ENCODE measurements at places on chromosomes 3 and 15.

- no peak for DNase-seq
These were observed 154.0 kb upstream of the CTDSPL start for GRCh38 chr3:37707428-37708372.

DNA sequence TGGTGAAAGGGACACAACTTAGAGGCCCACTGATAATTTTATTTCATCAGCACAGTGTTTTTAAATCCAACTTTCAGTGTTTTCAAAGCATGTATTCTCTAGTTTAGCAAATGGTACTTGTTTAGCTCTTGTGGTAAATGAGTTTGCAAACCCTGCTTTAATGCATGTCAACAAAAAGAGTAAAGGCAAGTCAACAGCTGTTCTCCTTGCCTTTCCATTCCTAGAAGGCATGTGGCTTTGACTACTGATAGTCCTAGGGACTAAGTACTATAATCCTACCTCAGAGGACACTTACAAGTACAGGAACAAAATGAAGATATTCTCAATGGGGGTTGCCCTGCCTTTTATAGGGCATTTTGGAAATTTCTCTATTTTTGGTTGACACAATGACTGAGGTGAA lies 13.1 kb downstream of the NPTN start:
- DNase-seq: no peak

GRCh38 chr3:8562081-8562595 lies 60.5 kb downstream of the LMCD1 start:
- DNase-seq: no peak

DNA sequence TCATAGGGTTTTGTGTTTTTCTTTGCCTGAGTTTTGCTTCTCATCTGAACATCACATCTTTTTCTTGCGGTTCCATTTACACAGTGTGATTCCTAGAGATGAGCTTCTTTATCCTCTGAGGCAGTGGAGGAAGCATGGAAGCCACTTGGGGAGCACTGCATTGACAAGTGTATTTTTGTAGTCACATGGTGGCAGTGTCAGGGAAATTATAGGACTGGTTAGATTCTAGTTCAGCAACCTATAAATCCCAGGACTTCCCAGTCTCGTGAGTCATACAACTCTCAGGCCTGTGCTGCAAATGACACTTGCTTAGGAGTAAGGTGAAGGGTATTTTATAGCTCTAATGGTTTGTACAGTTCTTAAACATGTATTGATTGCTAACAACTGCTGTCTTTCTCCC lies 58.4 kb downstream of the RBM6 start:
- no peak for DNase-seq

DNA sequence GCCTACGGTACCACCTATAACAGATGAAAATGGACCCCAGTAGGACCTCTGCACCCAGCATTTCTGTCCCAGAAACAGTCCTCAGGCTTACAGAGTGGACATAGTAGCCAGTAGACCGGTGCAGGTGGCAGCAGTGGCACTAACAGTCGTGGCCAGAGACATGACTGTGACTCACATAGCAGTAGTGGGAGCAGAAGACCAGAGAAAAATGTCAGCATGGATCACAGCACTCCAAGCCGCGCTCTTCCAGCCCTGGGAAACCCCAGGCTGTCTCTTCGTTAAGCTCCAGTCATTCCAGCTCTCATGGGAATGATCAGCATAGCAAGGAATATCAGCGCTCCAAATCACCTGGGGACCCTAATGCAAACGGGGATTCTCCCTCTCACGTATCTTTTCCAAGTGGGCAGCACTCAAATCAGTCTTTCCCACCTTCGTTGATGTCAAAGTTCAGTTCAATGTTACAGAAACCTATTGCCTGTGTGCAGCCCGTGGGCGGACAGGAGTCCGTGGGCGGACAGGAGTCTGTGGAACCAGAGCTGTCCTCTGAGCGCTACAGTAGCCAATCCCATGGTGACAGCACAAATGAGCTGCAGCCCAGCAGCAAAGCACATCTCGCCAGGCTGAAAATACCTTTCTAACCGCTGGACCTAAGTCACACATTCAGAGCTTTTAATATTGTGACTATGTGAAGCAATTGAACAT lies 10.5 kb downstream of the BFSP2 start:
- no peak for DNase-seq

DNA sequence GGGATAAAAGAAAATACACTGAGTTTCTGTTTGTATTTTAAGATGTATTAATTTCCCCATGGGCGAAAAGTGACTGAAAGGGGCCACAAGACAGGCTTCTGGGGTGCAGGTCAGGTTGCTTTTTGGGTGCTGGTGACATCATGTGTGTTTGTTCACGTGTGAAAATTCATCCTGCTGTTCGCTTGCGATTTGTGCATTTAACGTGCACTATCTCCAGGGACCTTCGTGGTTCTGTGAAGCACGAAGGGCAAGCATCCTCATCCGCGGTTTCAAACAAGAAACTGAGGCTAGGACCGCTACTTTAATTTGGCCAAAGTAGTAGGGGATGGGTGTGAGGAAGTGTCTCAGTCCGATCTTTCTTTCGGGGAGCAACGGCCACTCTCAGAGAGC lies 1.6 kb upstream of the SMAD6 start:
- DNase-seq: no peak

DNA sequence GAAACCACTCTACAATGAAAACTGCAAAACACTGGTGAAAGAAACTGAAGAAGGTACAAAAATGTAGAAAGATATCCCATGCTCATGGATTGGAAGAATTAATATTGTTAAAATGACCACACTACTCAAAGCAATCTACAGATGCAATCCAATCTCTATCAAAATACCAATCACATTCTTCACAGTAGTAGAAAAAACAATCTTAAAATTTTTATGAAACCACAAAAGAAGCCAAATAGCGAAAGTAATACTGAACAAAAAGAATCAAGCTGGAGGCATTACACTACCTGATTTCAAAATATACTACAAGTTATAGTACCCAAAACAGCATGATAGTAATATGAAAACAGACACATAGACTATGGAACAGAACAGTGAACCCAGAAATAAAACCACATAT lies 36.9 kb downstream of the TXNRD3 start:
- DNase-seq: no peak

GRCh38 chr15:101676921-101677329 lies 24.7 kb upstream of the TM2D3 start:
- DNase-seq: no peak

DNA sequence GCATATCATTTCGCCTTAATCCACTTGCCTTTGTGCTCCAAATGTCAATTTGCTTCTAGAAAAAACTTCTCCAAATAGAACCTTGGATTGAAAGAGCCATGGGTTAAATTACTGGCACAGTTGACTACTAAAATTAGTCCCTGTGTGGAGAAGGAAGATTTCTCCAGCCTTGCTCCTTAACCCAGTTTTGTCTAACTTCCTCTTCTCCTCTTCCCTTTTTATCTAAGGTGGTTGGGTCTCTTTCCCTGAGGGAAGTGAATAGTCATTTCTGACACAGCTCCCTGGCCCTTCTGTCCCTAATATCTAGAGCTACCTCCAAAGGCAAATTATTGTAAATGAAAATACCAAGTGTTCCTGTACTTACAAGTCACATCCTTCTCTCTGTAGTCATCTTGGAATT lies 527.9 kb upstream of the TBL1XR1 start:
- no peak for DNase-seq

- DNase-seq: no peak
These were observed 1080.1 kb upstream of the ALCAM start for GRCh38 chr3:104286645-104287044.

DNA sequence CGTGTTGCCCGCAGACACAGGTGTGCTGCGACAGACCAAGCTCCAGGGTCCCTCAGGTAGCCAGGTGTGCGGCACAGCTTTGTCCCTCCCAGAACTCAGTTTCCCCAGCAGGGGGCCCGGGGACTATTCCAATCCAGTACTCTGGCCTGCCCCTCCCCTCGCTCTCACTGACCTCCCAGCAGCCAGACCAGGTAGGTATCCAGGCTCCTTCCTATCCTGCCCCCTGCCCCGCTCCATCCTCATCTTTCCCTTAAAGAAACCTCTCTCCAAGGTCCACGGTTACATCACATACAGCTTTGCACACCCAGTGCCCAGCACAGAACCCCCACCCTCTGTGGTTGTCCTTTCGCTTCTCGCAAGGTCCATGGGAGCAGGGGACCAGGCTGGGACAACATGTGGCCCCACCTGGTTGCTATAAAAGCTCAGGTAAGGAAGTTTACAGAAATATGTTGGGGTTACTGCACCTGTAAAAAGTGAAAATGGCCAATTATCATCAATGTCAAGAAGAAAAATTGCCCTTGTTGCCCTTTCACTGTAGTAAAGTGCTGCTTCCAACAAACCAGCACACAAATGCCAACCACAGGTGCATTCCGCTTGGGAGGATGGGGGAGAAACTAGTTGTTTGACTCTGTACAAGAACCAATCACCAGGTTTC lies 7.3 kb upstream of the CYP11A1 start:
- DNase-seq: no peak

GRCh38 chr3:126867863-126868200 lies 115.1 kb upstream of the PLXNA1 start:
- DNase-seq: no peak
